CD8-positive, alpha-beta memory T cell (primary cell): ENCODE measurements at places on chromosomes 5 and 9. TPM values are rescaled to one million over a fixed set of nuclear protein-coding genes. Genes with fewer than 3 reads are reported as not detected.

DNA sequence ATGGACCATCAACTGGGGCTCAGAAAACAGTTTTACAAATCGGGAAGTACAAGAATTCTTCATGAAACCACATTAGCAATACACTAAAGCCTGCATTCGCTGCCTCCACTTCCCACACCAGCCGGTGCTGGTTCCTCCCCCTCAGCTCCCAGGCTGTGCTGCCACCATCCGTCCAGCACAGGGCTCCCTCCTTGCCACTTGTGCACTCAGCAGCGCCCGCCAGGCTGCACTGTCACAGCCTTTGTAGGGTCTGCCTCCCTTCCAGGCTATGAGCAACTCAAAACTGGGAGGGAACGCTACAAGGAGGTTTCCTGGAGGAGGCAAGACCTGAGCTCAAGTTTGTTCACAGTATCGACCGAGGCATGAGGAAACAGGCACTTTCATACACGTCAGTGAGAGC, 7.7 kb downstream of the MAPK9 start:
- DNase-seq, result no peak

- no peak for DNase-seq
Measured at GRCh38 chr9:114003351-114003750, 74.7 kb downstream of the AMBP start.

DNA sequence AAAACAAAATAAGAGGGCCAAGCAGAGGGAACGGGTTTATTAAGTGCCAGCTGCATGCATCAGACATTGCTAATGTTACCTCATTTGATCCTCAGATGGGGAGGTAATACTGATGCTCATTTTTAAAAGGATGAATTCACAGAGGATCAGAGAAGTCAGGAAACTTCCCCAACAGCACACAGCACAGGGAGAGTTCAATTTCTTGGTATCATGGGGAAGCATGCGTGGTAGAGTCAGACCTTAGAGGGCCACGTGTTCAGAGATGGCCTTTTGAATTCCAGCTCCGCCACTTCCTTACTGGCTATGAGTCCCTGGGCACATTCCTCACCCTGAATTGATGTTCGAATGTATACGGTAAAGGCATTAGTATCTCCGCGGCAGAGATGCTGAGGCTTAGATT, 108.3 kb downstream of the MYO10 start:
- no peak for DNase-seq

DNA sequence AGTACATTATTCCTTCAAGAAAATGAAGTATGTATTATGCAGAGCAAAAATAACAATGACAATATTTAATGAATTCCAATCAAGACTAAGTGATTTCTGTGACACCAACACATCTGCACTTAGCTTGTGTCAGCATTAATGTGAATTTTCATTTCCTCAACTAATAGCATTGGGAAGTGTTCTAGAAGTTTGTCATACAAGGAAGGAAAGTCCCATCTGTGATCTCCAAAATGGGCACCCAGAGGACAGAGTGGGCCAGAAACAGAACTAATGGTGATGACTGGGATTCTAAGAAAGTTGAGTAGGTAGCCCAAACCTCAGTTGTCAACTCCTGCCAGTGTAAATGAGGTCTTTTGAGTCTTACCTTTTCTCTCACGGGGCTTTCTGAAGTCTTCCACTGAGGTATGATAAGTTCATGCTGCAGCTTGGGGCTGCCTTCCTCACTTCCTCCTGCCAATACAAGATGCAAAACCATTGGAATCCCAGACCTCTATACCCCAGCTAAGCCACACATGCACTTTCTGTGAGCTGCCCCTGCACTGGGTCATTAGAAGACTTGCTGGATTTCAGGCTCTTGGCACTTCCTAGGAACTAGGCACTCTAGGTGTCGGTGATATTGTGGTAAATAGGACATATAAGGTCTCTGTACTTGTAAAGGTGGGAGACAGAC, 4.9 kb downstream of the ADAM19 start:
- no peak for DNase-seq

DNA sequence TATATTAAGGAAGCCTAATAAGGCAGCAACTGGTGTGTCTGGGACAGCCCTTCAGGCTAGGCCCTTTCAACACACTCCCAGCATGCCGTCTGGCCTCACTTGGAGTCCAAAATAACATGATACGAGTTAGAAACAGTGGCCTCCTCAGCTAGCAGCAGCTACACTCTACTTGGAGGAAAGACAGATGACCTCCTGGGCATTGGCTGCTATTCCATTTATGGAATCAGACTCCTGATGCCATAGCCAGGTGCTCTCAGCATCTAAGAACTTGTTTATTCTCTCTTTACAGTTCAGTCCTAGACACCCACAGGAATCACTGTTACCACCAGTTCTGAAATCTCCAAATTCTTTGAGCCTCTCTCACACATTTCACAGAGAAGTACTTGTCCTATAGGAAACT, 31.8 kb downstream of the RUSC2 start:
- DNase-seq, result no peak

- no peak for DNase-seq
Measured at GRCh38 chr5:77876862-77877502, 100.8 kb upstream of the TBCA start.

GRCh38 chr9:74125941-74126340, 371.2 kb upstream of the RORB start:
- DNase-seq, result no peak

DNA sequence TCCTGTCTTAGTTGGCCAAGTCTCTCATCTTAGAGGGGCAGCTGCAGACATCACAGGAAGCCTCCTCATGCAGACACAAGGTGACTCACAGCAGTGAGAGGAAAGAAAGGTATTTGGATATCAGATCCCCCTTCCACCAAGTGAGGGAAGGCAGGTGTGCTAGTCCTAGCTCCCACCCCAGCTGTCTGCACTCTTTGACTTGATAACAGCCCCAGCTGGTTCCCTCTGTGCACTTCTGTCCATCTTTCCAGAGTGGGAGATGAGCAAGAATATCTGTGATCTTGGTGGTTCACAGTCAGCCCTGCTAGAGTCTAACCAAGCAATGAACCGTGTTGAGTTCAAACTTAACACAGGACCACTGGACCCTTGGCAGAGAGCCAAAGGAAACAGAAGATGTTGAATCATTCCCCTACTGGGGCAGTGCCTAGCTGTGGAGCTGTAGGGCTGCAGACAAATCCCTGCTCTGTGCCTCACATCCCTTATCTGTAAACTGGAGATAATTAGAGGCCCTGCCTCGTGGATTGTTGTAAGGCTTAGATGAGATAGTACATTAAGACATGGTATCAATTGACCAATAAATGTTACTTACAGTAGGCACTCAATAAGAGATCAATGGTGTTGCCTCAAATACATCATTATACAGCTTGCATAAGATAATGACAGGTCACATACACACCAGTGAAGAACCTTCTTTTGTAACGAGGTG, 39.1 kb downstream of the SH3RF2 start:
- DNase-seq, result no peak

- no peak for DNase-seq
Measured at GRCh38 chr5:96928931-96929708, 6.8 kb upstream of the LNPEP start.

LPAR1 gene
- not detected for total RNA-seq
